Islet precursor cell (in vitro differentiated cells): ENCODE measurements at places on chromosomes 1 and 21.
A peak's percentile ranks its signal among the peaks of the same experiment; 100 is the strongest.

GRCh38 chr1:205376739-205377138, 20.0 kb upstream of the KLHDC8A start:
- DNase-seq, result peak; percentile 80

DNA sequence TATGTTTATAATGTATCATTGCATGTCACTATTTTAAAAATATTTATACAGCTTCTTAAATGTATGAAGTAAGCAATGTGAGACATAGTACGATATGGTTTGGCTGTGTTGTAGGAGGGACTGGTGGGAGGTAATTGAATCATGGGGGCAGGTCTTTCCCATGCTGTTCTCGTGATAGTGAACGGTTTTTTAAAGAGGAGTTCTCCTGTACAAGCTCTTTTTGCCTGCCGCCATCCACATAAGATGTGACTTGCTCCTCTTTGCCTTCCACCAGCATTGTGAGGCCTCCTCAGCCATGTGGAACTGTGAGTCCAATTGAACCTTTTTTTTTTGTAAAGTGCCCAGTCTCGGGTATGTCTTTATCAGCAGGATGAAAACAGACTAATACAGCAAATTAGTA, 10.3 kb downstream of the ABCD3 start:
- DNase-seq, result no peak

DNA sequence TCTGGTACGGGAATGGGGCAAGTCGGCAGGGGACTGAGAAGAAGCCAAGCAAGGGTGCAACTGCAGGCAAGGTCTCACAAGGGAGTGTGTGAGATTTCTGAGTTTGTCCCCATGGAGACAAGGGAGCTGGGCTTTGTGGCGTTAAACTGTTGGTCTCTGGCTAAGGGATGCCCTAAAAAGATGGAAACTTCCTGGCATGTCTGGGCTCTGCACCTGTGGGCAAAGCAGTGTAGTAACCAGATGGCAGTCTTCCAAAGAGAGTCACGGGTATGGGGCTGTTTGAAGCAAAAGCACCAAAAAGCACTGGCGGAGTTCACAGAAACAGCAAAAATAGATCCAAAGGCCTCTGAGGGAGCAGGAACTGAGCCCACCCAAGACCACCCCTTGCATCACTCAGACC, 104.8 kb upstream of the SLC44A3 start:
- no peak for DNase-seq

DNA sequence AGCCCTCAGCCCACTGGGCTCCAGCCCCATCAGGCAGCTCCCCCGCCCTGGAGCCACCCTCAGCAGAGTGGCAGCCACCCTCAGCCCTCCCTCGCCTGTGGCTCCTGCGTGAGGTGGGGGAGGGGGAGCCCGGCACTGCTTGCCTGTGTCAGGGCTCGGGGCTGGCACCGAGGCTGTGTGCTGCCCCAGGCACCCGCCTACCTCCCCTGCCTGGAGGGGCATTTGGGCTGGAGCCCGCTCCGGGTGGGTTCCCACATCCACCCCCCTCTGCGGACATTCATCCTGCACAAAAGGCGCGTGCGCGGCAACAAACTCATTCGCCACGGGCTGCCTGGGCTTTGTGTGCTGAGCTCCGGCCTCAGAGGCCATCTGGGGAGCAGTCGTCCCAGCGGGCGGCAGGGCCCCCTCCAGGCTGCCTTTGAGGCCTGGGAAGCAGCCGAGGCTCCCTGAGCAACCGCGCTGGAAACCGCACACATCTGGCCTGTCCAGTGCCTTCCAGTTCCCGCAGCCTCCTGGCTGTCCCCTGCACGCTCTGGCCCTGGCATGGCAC, 12.6 kb upstream of the TNFRSF14 start:
- peak; percentile 71 for DNase-seq

- peak; percentile 90 for DNase-seq
These were observed 49.0 kb downstream of the TOMM20 start for GRCh38 chr1:235079443-235080296.
